C1 segment of cervical spinal cord (tissue), 14 donors: ENCODE measurements at places on chromosomes 6 and 20.

DNA sequence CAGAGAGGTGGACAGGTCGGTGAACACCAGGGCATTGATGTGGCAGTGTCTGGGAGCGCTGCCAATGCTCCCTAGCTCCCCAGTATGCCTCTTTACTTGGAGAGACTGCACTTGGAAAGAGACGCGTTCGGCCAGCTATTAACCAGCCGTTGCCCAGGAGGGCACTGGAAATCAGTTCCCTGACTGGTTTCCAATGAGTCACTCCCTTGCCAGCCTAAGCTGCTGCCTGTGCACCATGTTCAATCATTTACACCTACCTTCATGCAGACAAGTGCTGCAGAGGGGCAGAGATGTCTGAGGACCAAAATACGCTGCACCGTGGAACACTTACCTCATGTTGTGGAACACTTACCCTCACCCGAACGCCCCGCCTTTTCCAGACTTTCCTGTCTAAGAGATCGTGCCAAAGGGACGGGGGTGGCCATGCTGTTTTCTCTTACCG is 151.6 kb downstream of the SOBP start:
- DNase-seq: peak; percentile 34

DNA sequence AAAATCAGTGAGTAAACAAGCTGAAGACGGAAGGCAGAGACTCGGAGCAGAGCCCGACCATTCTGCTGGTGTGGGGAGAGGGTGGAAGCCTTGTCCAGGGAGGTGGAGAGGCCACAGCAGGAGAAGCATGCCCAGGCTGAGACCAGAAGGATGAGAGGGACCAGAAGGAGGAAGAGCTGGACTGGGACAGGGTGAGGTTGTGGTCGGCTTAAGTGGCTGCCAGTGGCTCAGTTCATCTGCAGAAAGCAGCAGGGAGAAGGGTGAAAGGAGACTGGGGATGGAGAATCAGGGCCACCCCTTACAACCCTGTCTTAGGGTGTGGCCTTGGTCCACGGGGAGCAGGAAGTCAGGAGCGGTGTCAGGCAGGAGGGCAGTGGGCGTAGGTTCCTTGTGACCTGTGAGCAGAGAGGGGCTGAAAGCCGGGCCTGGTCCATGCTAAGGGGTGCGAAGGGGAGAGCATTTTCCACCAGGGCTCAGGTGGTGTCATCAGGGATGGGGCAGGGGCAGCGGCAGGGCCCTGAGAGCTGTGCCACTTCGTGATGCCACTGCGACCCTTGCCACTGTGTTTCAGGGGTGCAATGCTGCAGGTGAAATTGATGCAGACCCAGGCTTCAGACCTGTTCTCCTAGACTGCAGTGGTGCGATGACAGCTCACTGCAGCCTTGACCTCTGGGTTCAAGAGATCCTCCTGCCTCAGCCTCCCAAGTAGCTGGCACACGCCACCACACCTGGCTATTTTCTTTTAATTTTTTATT is 81.1 kb downstream of the TTLL2 start:
- no peak for DNase-seq

GRCh38 chr6:81793821-81794475 is 41.5 kb upstream of the TENT5A start:
- DNase-seq: no peak

- DNase-seq: no peak
Observed at GRCh38 chr6:1991332-1991878, 254.0 kb downstream of the GMDS start.

DNA sequence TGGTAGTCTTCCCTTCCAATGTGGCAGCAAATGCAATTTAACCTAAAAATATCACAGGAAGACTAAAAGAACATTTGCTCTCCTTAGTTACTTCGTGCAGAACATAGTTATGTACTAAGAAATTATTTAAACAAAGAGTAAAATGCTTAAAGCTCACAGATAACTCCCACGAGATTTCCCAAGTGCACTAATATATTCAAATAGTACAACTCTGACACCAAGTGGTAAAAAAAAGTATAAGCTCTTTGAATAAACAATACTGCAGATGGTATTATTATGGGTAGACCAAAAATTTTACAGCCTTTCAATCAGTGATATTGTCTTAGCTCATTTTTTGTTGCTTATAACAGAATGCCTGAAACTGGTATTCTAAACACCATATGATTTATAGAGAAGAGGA is 52.8 kb upstream of the FILIP1 start:
- no peak for DNase-seq

DNA sequence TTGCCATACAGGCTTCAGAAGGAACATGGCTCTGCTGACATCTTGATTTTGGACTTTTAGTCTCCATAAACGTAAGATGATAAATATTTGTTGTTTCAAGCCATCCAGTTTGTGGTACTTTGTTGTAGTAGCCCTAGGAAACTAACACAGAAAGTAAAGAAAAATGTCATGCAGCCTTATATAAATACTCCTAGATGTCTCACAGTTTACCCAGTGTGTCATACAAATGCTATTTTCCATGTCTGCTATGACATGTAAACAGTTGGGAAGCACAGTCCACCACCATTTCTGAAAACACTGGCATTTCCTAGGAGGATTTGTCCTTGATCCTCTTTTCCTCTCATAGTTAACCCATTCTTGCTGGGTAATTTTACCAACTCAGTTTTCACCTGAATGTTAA is 30.6 kb upstream of the ME1 start:
- DNase-seq: no peak

GRCh38 chr6:43454290-43454695 is 1.1 kb downstream of the DLK2 start:
- peak; percentile 69 for DNase-seq

GRCh38 chr6:22019857-22020256 is 277.0 kb downstream of the PRL start:
- no peak for DNase-seq

- no peak for DNase-seq
Observed at GRCh38 chr6:88725111-88725975, 238.1 kb downstream of the RNGTT start.

DNA sequence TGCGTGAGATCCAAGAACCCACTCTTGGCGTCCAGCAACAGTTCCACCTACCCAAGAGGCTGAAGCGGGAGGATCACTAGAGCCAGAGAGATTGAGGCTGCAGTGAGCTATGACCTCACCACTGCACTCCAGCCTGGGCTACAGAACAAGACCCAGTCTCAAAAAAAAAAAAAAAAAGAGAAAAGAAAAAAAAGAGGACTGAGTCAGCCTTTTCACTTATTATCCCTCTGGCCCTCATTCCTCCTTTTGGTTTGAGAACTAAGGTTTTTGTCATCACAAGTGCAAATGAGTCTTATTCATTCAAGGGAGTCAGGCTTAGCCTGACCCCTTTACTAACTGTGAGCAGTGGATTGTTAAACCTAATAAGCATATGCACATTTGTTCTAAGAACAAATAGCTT is 37.9 kb upstream of the JARID2 start:
- no peak for DNase-seq

- DNase-seq: no peak
Observed at GRCh38 chr6:54621285-54621684, 225.3 kb upstream of the FAM83B start.

GRCh38 chr20:40090236-40090635 is 598.8 kb downstream of the MAFB start:
- no peak for DNase-seq

GRCh38 chr20:43583982-43584432 is 6.7 kb upstream of the IFT52 start:
- DNase-seq: no peak
